ENCODE measurements at places on chromosomes 16 and 17.

- DNase-seq = no peak
These were observed 15.0 kb upstream of the USP32 start for GRCh38 chr17:60406887-60407286.

DNA sequence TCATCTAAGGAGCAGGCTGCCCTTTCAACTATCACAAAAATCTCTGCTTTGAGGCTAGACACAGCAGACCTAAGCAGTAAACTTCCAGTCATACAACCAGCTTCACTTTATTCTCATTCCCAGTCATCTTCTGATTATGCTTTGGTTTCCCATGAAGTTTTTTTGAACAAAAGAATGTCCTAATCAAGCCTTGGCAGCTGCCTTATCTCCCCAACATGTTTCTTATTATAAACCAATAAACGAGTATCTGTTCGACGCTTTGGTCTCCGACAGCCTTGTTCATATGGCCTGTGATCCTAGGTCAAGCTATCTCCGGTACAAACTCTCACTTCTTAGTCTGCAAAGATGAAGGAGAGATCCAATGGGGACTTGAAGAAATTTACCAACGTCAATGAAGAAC is 47.4 kb upstream of the CDYL2 start:
- DNase-seq = no peak

DNA sequence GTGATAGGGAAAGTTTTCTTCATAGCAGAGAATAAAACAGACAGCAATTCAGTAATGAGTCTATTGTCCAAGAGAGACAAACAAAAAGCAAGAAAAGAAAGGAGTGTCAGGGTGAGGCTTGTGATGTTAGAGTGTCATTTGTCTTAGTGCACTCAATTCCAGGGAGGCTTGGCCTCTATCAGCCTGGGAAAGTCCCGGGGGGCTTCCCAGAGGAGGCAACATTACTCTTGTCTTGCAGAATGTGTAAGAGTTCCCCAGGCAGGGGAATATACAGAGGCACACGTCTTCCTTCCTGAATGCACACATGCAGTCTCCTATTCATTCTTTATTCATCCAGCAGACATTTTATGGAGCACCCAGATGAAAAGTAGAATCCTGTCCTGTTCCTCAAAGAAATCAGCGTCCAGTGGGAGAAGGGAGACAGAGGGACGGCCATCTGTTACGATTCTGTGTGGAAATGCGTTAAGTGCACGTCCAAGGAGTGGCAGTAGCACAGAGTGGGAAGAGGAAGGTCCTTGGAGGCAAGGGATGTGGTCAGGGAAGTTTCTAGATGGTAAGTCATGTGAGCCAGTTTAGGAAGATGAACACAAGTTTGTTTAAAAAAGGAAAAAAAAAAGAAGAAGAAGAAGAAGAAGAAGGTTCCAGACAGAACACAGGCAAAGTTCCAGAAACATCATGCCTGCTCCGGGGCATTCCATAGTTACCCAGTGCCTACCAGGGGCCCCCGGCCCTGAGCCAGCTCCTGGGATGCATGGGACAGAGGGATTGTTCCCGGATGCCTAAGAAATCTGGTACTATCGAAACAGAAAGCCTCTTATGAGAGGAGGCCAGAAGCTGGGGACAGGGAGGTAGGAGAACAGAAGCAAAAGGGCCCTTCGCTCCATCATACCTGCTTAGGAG is 21.1 kb downstream of the CACNG4 start:
- DNase-seq = no peak

DNA sequence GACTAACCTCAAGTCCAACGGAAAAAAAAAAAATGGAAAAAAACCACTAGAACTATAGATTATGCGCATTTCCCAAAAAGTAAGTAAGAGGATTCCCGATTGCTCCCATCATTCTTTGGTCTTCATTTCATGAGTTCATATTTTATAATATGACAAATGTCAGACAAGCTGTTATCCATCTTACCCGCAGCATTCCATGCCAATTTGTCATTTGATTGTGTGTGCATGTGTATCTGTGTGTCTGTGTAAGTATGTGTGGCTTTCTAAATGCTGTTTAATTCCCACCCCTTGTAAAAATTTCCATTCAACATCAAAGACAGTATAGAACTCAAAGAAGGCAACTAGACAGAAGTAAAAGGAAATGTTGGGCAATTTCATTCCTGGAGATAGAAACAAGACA is 434.1 kb downstream of the CDH11 start:
- DNase-seq = no peak

- no peak for DNase-seq
These were observed 53.1 kb downstream of the PRMT7 start for GRCh38 chr16:68363658-68364521.

- DNase-seq = no peak
These were observed 226.6 kb upstream of the RPL38 start for GRCh38 chr17:73976676-73977521.

- no peak for DNase-seq
These were observed 13.8 kb downstream of the HROB start for GRCh38 chr17:44155488-44155887.

DNA sequence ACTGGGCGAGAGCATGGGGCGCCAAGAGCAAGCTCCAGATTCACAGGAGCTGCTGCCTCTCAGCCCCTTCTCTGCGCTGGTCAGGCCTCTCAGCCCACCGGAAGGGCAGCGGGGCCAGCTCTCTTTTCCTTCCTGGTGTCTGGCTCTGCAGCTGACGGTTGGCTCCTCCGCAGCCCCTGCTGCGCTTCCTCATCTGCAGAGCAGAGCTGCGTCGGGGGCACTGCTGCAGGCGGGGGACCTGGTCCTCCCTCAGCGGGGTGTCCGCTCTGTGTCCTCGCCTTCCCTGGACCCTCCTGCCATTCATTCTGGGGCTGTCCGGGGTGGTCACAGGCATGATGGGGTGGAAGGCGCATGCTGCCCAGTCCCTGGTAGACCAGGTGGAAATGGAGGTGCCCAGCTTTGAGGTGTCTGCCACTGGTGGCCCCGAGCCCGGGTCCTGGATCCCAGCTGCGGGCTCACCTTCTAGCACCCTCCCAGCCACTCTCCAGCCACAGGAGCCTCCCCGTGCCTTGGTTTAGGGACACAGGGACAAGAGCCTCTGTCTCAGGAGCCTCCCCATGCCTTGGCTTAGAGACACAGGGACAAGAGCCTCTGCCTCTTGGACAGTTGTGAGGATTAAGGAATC is 84.8 kb downstream of the IRF8 start:
- DNase-seq = no peak

DNA sequence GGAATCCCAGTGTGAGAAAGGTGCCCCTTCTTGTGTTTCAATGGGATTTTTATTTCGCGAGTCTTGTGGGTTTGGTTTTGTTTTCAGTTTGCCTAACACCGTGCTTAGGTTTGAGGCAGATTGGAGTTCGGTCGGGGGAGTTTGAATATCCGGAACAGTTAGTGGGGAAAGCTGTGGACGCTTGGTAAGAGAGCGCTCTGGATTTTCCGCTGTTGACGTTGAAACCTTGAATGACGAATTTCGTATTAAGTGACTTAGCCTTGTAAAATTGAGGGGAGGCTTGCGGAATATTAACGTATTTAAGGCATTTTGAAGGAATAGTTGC is 567 bp downstream of the UBB start:
- peak; percentile 23 for DNase-seq

DNA sequence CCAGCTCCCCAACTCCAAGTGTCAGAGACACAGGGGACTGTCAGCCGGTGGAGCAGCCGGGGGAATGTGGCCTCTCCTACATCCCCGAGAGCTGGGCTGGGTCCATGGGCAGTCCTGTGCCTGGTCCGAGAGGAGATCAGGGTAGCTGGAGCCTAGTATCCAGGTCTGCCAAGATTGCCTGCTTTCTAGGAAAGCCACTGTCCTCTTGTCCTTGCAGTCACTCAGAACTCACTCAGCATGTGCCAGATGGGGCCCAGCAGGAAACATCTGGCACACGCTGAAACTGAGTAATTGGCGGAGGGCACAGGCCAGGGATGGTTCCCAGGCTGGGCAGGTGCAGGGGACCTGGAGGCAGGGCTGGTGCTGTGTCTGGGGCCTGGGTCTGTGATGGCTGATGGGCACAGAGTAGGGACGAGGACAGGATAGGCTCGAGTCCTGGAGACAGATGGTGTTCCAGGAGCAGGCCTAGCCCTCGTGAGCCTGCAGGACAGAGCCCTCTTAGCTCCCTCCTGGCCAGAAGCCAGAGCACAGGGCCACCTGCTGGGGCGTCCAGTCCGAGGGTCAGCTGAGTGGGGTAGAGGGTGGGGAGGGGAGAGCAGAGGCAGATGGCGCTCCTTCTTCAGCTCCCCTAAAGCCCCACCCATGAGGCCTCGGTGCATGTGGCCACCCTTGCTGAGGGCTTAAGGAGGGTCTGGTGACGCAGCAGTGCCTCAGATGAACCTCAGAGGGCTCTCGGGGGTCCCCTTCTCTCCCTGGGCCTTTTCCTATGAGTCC is 31.1 kb downstream of the ADCY7 start:
- no peak for DNase-seq

DNA sequence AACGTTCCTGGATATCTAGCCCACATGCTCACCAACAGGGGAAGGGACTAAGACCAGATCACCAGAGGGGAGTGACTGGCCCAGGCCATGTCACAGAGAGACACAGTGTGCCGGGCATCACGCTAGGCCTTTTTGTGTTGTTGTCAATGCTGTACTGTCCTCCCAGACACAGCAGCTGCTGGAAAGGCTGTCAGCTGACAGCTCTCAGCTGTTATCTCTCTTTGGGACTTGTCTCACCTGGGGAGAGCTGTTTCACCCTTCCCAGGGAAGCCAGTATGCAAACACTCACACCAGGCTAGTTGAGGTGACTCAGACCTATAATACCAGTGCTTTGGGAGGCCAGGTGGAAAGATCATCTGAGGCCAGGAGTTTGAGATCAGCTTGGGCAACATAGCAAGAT is 19.4 kb downstream of the UNC45B start:
- no peak for DNase-seq

DNA sequence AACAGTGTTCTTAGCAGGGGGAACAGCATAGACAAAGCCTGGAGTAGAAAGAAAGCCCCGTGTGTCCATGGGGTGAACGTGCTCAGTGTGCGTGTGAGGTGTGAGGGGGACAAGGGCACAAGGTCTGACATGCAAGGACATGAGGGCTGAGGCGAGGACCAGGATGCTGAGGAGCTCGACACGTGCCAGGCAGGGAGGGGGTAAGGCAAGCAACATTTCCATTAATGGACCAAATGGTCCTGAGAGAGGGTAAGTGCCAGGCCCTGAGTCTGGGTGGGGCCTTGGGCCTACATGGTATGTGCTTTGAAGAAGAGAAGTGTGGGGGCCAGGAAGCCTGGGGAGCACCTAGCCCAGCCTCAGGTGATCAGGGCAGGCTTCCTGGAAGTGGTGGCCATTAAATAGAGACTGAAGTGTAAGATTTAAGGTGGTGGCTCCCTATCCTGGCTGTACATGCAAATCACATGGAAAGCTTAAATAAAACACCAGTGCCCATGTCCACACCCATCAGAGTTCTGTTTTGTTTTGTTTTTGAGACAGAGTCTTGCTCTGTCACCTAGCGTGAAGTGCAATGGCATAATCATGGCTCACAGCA is 29.3 kb downstream of the ADCY7 start:
- DNase-seq = no peak

- DNase-seq = no peak
These were observed 40.5 kb downstream of the MAP2K6 start for GRCh38 chr17:69455040-69455439.

DNA sequence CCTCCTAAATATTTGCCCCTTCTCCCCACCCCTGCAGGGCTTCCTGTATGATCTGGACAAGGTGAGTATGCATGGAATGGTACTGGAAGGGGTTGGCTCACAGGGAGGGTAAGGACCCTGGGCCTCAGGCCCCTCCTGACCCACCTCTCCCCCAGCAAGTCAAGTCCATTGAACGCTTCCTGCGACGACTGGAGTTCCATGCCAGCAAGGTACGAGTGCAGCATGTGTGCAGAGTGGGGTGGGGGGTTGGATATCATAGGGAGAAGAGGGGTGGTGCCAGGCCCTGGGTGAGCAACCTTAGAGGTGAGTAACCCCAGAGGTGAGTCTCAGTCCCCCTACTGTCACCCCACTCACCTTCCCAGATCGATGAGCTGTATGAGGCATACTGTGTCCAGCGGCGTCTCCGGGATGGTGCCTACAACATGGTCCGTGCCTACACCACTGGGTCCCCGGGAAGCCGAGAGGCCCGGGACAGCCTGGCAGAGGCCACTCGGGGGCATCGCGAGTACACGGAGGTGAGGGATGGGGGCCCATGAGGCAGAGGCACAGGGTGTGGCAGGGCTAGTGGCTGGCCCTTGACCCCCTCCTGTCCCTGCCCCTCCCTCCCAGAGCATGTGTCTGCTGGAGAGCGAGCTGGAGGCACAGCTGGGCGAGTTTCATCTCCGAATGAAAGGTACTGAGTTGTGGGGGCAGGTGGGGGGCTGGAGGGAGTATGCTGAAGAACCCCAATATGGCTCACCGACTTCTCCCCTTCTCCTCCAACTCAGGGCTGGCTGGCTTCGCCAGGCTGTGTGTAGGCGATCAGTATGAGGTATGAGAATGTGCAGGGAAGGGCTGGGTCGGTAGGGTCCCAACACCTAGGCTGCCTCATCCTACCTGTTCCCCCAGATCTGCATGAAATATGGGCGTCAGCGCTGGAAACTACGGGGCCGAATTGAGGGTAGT is 11.3 kb downstream of the RIPOR1 start:
- DNase-seq = no peak

- no peak for DNase-seq
These were observed 8.8 kb upstream of the CNOT1 start for GRCh38 chr16:58638148-58639036.

DNA sequence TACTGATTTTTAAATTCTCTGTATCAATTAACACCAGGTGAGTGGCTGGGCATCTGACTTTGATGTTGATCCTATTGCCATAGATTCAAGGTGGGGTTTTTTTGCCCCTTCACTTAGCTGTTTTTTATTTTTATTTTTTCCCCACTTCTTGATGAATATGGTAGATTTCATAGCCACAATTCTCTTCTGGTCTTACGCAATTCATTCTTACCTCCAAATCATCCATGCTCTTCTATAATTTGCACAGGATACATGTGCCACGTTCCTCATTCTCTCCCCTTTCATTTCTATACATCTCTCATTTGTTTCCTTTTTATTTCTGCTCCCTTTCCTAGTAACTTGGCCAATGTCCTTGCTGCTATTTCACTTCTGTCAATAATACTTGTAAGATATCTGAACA is 14.9 kb upstream of the HS3ST4 start:
- no peak for DNase-seq

- no peak for DNase-seq
These were observed 30.8 kb downstream of the FBXO31 start for GRCh38 chr16:87352818-87353217.

- DNase-seq = no peak
These were observed 7.0 kb downstream of the CHAD start for GRCh38 chr17:50461550-50462132.

DNA sequence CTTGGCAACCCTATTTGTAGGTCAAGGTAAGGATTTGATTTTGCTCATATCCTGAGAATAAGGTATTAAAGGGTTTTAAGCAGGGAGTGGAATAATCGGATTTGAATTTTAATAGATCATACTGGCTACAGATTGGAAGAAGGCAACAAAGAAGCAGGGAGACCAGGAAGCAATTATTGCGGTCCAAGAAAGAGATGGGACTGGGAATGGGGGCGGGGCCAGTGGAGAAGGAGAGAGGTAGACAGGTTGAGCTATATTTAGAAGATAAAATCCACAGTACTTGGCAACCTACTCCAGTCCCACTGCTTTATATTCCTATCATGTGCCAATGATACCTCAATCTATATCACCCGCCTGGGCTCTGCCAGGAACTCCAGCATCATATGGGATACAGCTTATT is 5.8 kb upstream of the NOL11 start:
- DNase-seq = no peak

- no peak for DNase-seq
These were observed 401.0 kb downstream of the HS3ST3B1 start for GRCh38 chr17:14701886-14702285.

Measured in T-cell (primary cell).